Activated T-cell treated with anti-CD3 and anti-CD28 coated beads for 1 hour (primary cell): ENCODE measurements at places on chromosomes 1 and 21.
A peak's percentile ranks its signal among the peaks of the same experiment; 100 is the strongest.

- DNase-seq = no peak
These were observed 41.7 kb downstream of the EVI5 start for GRCh38 chr1:92743221-92743620.

- DNase-seq = no peak
These were observed 784.4 kb upstream of the ADGRL4 start for GRCh38 chr1:79790950-79791349.

- DNase-seq = peak; percentile 45
These were observed 820 bp upstream of the TTF2 start for GRCh38 chr1:117059334-117059677.

- DNase-seq = no peak
These were observed 8.0 kb downstream of the SLC35F3 start for GRCh38 chr1:233912447-233912846.

DNA sequence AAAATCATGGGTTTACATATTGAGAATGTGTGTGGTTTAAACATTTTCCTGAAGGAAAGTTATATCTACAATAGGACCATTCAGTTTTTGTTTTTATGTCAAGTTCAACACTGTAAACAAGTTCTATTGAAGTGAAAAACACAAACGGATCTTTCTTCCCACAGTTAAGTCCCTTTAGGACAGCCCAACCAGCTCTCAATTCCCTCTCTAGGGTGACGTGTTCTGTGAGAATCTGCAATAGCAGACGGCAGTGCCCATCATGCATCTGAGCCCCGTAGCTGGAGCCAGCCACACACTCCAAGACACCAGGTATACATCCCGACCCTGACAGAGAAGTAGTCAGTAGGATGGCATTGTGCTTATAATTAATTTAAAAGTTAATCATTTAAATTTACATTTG is 26.3 kb upstream of the IVNS1ABP start:
- no peak for DNase-seq

GRCh38 chr1:154856544-154856943 is 13.5 kb downstream of the KCNN3 start:
- DNase-seq = no peak

DNA sequence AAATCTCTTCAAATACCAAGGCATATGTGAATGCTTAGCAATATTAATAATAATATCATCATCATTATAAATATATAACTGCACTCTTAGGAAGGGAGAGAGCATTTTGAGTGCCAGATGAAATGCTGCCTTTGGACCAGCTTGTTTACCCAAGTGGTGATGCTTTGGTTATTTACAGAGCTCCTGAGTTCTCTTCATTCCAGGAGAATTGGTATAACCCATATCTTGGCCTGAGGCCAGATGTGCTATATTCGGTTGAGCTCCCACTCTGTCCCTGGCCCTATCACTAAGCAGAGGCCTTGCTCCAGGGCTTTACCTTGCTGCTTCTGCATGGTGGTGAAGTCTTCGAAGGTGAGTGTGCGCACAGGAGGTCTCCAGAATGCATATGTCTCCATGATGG is 89.4 kb downstream of the TBX15 start:
- no peak for DNase-seq

- no peak for DNase-seq
These were observed 275.2 kb downstream of the KAZN start for GRCh38 chr1:14873677-14874076.
